ENCODE measurements at places on chromosomes 6 and 20. TPM values are rescaled to one million over a fixed set of nuclear protein-coding genes. Genes with fewer than 3 reads are reported as not detected.

LST1 gene
- not detected for total RNA-seq

DNA sequence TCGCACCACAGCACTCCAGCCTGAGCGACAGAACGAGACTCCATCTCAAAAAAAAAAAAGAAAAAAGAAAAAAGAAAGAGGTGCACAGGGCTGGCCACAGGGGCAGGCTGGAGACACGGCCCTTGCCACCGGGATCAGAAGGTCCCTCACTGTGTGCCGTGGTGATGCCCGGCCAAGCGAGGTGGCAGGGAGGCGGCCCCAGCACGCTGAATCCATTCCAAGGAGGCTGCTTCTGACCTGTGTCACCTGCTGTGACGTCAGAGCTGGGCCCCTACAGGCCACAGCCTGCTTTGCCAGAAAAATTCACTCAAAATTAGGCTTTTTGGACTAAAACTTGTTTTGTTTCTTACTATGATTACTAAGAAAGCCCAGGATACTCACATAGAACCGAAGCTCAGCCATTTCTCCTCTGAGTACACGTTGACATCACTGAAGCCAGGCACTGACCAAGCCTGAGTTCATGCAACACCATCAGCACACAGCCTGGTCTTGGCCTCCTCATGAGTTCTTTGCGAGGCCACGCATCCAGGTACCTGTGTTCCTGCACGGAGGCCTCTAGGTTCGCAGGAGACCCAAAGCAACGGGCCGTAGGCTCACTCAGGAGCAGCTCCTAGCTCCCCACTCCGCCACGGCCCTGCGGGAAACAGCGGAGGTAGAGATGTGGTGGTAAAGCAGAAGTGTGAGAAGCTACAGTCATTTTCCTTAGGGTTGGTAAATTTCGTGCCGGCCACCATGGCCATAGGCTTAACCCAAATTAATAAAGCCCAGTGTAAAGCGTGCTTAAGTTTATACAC, 67.8 kb downstream of the THBS2 start:
- peak; percentile 67 for DNase-seq

PARD6B gene
- 2.3 TPM for total RNA-seq

- DNase-seq, result no peak
Observed at GRCh38 chr20:35985806-35986205, 17.4 kb downstream of the CNBD2 start.

DNA sequence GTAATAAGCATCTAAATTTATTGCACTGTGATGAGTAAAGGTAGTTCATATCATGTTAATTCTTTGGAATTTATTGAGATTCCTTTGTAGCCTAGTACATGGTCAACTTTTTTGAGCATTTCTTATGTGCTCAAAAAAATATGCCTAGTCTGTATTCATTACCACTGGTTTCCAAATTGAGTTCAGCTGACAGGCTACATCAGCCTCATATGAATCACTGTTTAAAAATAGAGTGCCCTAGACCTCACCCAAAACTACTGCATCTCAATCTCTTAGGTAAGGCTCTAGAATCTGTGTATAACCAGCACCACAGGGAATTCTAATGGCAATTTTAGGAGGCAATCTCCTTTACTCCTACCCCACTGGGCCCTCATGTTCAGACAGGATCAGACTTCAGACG, 16.7 kb upstream of the FOXF2 start:
- DNase-seq, result no peak

DNA sequence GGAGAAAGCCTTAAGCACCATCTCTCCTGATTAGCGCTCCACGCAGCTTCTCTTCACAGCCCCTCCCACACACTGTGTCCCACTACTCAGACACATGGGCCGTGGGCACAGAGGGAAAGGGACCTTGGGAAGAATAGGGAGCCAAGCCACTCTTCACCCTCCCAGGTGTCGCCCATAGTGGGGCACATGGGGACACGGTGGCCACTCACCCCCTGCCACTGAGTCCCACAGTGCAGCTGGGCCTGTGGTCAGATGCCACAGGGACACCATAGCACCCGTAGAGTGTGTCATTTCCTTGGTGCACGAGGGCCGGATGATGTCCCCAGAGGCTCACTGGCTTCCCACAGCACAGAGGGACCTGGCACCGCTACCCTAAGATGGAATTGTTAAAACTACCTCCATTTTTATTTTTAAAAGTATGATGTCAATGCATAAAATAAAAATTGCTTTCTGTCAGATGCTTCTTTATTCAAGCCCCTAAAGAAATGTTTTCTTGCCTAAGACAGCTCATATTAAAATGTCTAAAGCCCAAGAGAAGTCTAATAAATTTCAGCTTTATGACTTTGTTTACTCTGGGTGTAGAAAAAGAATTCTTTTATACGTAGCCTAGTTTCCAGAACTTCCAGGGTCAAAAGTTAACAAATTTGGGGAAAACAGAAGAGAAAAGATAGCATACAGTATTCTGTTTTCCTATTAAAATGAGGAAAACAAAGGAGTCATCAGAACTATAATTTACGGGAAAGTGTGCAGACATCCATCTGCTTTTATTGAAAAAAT, 191.0 kb upstream of the SNX9 start:
- no peak for DNase-seq

- DNase-seq, result no peak
Observed at GRCh38 chr6:125231133-125231532, 70.6 kb downstream of the HDDC2 start.

DNA sequence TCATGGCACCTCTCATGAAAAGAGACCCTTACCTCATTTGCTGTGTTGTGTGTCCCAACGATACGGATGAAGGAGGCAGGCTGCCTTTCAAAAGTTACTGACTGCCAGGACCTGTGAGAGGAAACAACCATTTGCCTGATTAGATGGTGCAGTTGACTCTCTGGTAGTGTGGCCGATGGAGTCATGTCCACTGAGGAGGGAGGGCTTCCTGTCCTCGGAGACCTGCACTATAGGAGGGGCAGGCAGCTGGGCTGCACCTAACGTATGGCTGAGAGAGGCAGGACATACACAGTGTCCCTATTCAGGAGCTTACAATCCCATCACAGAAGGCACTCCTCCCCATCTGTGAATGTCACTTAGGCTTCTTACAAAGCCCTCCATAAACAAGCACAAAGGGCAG, 373.0 kb downstream of the ZFAND3 start:
- DNase-seq, result no peak

RAD21L1 gene
- total RNA-seq, result not detected

- no peak for DNase-seq
Observed at GRCh38 chr6:116439522-116440051, 21.6 kb upstream of the CALHM6 start.

DNA sequence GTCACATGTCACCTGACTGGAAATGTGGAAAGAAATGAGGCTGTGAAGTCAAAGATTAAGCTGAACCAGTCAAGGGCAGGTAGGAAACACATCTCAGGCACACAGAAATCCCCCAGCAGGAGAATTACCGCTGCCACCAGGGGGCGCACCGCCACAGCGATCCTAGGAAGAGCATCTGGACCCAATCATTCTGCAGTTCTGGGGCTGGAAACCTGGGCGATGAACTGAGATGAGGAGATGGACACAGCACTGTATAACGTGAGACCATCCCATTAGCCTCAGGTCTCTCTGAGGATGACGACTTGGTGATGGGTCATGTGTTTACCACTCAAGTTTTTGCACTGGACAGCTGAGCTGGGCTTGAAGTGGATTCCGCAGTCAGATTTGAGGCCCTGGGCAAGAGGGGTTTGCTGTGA, 6.5 kb upstream of the SLC24A3 start:
- peak; percentile 57 for DNase-seq

SH3BGRL2 gene
- 9.0 TPM for total RNA-seq

DNA sequence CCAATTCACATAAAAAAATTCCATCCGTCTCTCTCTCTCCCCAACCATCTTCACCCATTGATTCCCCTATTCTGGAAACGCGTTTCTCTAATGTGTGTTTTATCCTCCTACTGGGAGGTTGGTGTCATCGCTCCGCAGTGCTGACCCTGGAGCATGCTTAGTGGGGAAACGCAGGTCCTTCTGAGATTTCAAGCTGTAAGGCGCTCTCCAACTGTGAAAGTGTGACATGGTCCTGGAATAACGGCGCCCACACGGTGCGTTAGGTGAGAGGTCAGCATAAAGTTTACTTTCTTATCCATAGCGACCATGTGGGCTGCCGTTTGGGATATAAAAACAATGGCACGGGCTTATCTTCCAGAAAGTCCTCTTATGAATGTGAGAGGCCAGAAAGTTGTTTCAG, 123.9 kb downstream of the WDR27 start:
- DNase-seq, result no peak

GRCh38 chr6:78489874-78490273, 377.5 kb upstream of the IRAK1BP1 start:
- DNase-seq, result no peak

- no peak for DNase-seq
Observed at GRCh38 chr20:18624948-18625347, 37.1 kb downstream of the DTD1 start.

- DNase-seq, result peak; percentile 89
Observed at GRCh38 chr20:63626424-63627128, at the start of gene GMEB2. Gene GMEB2 (minus strand): TSS chr20:63627101. CDS start chr20:63619397, 7,704 bp downstream.

RAET1L gene
- total RNA-seq, result not detected

DNA sequence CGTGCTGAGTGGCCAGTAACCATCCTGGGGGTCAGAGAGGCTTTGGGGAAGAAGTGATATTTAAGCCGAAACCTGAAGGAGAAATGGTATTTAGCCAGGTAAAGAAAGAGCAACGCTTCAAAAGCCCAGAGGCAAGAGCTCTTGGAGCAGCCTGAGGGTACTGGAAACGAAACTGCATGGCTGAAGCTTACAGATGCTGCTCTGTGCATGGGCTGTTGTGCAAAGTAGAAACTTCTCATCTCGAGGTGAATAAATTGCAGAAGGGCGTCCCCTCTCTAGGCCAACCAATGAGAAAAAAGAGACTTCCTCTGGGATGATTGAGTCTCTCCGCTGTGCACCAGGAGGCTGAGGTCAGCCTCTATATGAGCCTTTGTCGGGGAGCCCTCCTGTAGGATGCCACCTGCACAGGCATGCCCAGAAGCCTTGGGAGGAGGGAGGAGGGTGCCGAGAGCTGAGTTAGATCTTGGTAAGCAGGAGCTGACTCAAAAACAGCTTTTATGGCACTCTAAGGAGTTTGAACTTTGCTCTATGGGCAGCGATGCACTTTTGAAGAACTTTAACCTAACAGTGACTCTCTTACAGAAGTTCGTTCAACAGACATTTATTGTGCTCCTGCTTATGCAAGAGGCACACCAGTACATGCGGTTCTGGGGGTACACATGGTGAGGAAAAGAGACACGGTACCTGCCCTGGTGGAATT, 61.6 kb upstream of the EDN1 start:
- DNase-seq, result no peak

FHL5 gene
- not detected for total RNA-seq

- DNase-seq, result no peak
Observed at GRCh38 chr6:30364591-30364990, 19.6 kb downstream of the RPP21 start.

ARMH2 gene
- not detected for total RNA-seq

GRCh38 chr20:23106271-23106851, 20.2 kb upstream of the CD93 start:
- DNase-seq, result peak; percentile 61

SLC35B3 gene
- total RNA-seq, result 12.0 TPM

- DNase-seq, result no peak
Observed at GRCh38 chr6:28002161-28002560, 45.1 kb downstream of the OR2B6 start.

- no peak for DNase-seq
Observed at GRCh38 chr6:73455865-73456629, 4.0 kb upstream of the CGAS start.

DNA sequence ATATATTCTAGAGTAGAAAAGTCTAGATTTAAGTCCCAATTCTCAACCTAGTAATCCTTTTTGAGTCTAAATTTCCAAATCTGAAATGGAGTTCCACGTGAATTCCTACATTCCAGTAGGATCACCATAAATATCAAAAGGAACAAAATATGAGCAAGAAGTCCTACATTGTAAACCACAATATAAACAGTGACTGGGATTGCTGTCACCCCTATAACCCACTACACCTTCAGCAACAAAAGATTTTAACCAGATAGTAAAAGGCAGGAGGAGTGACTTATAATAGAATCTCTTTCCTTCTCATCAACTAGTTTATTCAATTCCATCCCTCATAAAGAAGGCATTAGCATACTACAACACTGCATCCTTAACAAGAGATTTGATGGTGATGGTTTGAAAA, 210.6 kb downstream of the KIF16B start:
- no peak for DNase-seq

DNA sequence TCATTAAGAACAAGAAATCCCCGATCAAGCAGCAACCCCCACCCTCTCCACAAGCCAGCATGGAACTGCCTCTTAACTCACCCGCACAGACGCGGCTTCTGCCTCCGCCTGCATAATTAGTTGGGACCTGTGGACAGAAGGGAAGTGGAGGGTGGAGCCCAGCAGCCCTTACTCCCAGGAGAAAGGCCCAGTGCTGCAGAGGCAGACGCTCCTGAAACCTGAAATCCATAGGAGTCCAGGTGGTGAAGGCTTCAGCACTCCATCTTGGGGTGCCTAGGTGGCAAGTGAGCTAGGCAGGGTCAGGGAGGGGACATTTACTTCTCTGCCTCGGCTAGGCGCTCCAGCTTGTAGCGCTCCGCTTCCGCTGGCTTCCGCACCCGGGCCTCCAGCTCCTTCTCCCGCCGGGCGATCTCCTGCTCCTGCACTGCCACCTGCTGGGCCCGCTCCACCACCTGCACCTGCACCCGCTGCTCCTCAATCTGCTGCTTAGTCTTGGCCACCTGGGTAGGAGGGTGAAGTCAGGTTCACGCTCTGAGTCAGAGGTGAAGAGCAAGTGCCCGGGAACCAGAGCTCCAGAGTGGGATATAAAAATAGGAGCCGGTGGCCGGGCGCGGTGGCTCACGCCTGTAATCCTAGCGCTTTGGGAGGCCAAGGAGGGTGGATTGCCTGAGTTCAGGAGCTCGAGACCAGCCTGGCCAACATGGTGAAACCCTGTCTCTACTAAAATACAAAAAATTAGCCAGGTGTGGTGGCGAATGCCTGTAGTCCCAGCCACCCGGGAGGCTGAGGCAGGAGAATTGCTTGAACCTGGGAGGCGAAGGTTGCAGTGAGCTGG, 10.7 kb downstream of the TUBB start:
- DNase-seq, result peak; percentile 43

- no peak for DNase-seq
Observed at GRCh38 chr6:47156196-47156595, 114.1 kb upstream of the ADGRF1 start.

GRCh38 chr6:52124126-52125121, 37.0 kb upstream of the PKHD1 start:
- no peak for DNase-seq

GRCh38 chr6:105616521-105616920, 213.6 kb upstream of the PREP start:
- no peak for DNase-seq

ZKSCAN8 gene
- 22.4 TPM for total RNA-seq

EDN3 gene
- total RNA-seq, result 92.5 TPM

STMND1 gene
- not detected for total RNA-seq

PKHD1 gene
- 0.53 TPM for total RNA-seq

SNAP25 gene
- not detected for total RNA-seq
